ENCODE measurements at places on chromosomes 7 and 10.

DNA sequence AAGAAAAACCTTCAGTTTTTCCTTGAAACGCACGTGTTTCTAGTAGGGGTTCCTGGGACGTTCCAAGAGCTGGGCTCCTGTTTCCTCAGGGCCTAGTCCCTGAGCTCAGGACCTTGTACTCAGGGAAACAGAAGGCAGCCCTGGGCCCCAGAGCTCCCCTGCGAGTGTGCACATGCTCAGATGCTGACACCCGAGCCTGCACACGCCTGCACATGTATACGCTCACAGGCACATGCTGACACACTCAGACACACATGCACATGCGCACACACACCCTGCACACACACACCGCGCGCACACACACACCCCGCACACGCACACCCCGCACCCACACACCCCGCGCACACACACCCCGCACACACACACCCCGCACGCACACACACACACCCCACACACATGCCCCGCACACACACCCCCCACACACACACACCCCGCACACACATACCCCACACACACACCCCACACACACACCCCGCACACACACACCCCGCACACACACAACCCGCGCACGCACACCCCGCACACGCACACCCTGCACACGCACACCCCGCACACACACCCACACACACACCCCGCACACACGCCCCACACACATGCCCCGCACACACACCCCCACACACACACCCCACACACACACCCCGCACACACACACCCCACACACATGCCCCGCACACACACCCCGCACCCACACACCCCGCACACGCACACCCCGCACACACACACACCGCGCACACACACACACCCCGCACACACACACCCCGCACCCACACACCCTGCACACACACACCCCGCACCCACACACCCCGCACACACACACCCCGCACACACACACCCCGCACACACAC is 52.2 kb downstream of the CALML3 start:
- DNase-seq = no peak

- no peak for DNase-seq
Observed at GRCh38 chr10:57964351-57964750, 303.3 kb downstream of the IPMK start.

GRCh38 chr10:131772441-131772840 is 128.4 kb upstream of the PPP2R2D start:
- no peak for DNase-seq

GRCh38 chr7:2283074-2283473 is 31.2 kb downstream of the SNX8 start:
- DNase-seq = no peak

DNA sequence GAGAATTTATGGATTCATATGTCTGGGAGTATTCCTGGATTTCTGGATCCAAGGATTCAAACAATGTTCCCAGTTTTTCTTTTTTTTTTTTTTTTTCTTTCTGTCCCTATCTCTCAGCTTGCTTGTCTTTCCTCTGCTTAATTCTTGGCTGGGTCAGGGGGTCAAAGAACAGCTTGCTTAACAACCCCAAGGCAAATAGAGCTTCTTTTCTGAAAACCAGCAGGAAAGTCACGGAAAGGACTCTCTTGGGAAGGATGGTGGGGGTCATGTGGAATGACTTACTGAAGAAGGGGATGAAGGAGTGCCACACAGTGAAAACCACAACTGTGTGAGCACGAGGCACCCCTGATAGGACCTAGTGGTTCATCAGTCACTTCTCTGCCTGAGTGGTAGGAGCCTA is 36.1 kb downstream of the GRK5 start:
- DNase-seq = no peak

All from stimulated activated CD8-positive, alpha-beta memory T cell treated with anti-CD3 and anti-CD28 coated beads, Interleukin-15, amount 100 ng/mL, for 4 hours (primary cell).